ENCODE measurements at places on chromosomes 2 and 18. TPM values are rescaled to one million over a fixed set of nuclear protein-coding genes. Genes with fewer than 3 reads are reported as not detected.

Gene IL36RN
- total RNA-seq, result not detected

Gene SMYD1
- not detected for total RNA-seq

DNA sequence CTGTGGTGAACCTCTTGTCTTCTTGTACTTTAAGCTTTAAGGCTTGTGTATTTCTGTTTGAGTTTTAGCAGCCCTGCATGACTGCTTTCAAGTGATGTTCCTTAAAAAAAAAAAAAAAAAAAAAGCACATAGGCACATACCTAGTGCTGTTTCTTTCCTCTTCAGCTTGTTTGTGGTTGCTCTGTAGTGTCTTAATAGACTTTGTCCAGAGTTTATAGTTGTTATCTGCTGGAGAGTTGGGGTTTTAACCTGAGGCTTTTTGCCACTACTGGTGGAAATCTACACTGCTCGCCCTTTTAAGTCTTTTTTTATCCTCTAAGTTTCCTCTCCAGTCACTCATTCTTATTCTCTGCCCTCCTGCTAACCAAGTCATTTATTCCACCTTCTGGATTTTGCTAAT, 34.5 kb downstream of the AGFG1 start:
- no peak for DNase-seq

DNA sequence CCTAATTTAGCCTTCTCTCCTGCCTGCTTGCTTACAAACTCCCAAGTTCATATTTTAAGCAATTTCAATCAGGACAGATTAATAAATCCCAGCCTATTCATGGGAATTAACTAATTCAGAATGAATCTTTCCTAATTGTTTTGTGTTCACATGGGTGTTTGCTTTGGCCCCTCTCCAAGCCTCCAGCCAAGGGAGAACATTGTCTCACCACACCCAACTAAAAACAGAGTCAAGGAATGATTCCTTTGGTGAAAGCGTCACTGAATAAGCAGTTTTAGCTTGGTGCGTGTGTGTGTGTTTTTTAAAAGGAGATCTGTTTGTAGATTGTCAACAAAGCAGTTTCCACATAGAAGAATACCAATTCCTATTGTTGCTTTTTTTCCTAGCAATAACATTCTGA, 43.0 kb upstream of the DSG1 start:
- no peak for DNase-seq

DNA sequence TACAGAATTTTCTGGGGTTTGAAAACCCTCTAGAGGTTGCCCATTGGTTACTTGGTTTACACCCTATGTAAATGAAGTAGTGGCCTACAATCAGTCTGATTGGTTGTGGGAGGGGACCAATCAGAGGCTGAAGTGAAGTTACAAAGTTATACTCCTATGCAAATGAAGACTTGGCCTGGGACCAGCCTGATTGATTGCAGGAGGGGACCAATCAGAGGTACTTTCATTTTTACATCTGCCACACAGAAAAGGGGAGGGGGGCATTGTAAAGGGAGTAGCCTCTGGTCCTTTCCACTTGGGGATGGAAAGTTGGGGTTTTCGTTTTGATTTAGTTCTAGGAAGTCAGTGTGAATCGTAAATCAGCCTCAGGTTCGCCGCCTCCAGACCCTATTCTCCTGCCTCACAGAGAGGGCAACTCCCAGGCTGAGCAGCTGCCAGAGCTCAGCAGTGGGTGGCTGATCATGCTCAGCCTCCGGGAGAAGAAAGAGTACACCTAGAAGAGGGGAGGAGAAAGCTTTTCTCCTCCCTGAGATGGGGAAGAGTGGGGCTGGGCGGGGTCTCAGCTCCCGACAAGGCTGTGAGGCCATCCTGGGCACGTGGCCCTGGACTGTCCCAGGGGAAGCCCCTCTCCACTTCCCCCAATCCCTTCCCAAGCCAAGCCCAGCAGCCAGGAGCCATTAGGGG, 372.5 kb downstream of the GALR1 start:
- no peak for DNase-seq

DNA sequence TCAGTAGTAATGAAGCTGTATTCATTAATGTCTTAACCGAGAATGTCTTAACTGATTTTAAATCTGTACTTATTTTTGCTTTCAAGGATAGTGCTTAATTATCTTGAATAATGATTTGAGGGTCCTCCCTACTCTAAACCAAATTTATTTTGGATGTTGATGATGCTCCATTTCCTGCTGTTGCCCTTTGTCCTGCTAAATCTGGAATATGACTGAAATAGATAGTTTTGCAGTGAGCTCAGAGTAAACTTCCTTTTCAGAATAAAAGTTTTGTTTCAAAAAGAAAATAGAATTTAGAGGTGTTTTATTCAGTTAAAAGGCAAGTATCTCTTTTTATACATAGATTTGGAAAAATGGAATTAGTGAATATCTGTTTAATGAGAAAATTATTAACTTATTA, 8.1 kb downstream of the NBEAL1 start:
- peak; percentile 42 for DNase-seq

DNA sequence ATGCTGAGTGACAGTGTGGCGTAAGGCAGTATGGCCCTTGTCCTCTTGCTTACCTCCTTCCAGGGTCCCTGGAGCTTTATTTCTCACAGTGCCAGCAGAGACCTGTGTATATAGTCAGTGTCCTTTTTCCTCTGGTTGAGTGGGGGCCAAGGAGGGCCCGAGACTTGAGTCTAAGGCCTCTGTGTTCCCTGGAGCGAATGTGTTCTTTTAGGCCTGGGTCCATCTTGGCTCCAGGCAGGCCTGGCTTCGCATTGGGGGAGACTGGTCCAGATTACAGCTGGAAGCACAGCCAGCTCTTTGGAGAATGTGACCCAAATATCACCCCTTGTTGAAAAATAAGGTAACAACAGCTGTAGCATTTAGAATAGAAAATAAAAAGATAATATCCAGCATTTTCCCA, 5.0 kb downstream of the VAMP5 start:
- no peak for DNase-seq

DNA sequence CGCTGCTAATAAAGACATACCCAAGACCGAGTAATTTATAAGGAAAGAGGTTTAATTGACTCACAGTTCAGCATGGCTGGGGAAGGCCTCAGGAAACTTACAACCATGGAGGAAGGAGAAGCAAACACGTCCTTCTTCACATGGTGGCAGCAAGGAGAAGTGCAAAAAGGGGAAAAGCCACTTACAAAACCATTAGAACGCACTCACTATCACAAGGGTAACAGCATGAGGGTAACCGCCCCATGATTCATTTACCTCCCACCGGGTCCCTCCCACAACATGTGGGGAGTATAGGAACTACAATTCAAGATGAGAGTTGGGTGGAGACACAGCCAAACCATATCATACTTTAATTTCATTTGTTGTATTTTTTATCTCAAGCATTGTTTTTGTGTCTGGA, 67.5 kb downstream of the ATP9B start:
- DNase-seq, result no peak

DNA sequence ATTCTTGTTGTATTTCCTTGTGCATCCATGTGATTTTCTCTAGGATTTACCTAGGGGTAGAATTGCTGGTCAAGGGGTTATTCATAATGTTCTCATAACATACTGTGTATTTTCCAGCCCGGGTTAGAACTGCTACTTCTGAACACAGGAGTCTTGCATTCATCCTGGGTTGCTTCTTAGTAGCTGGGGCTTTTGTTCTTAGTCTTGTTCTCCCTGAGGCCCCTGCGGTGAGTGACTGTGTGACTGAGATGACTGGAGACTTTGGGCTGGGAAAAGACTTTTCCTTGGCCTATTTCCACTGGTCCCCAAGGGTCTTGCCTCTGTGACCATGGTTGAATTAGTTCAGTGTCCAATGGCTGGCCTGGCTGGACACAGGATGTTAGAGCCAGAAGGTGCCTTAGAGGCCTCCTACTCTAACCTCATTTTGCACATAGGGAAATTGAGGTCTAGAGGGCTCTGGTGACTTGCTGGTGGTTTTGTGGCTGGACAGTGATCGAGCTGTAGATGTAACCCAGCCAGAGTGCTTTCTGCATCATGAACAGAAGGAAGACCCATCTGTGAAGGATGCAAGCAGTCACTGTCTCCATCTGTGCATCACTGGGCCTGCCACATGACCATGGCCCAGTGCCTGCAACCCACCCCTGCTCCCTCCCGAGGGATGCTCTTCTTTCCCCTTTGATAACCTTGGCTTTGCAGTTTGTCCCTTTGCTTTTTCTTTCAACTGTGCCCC, 233.3 kb downstream of the FHOD3 start:
- DNase-seq, result no peak

- DNase-seq, result no peak
Observed at GRCh38 chr2:197890168-197890567, 85.8 kb downstream of the PLCL1 start.
